ENCODE measurements at places on chromosomes 1 and 21. TPM values are rescaled to one million over a fixed set of nuclear protein-coding genes. Genes with fewer than 3 reads are reported as not detected.

- DNase-seq: peak; percentile 64
These were observed 11.2 kb downstream of the SFT2D2 start for GRCh38 chr1:168236836-168237611.

DNA sequence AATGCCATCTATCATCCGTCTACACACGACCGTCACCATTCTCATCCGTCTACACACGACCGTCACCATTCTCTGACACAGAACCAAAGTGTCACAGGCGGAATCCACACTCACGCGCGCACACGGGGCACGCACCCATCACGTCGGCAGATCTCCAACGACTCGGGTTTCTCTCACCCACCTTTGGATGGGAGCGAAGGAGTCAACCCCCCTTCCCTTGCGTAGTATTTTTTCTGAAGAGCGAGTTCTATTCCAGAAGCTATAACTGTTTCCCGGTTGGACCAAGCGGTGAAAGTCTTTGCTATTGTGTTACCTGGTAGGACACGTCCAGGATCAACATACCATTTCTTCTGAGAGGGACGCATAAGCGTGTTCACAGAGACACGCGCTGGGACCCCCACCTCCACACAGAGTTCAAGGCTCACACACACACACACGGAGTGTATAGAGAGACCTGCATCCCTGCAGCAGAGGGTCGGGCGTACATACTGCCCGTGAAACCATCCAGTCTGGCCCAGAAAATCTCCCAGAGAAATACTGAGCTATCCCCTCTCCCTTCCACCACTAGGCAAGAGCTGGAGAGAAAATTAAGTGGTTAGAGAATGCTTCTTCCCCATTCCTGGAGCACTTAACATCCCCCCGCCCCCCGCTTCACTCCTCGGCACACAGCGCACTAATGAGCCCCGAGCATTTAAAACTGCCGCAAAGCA lies 741 bp downstream of the DUSP10 start:
- peak; percentile 64 for DNase-seq

BPNT1 gene
- total RNA-seq: 26.9 TPM

DNA sequence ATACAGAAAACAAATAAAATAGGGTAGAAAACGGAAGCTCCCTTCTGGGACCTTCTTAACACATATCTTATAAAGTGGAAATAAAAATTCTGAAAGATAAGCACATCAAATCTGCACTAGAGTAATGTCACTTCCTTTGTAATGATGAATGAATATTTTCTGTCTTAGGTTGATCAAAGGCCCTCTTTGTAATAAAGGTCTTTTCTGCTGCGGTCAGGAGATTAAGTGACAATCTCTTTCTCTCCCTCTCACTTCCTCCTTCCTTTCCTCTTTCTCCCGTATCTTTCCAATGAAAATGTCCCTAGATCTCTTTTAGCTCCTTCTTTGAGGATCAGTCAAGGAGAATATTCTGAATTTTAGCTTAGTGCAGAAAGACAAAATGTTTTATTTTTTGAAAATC lies 33.8 kb downstream of the TMCO1 start:
- DNase-seq: no peak

- no peak for DNase-seq
These were observed 174.4 kb downstream of the CENPF start for GRCh38 chr1:214777364-214777763.

DNA sequence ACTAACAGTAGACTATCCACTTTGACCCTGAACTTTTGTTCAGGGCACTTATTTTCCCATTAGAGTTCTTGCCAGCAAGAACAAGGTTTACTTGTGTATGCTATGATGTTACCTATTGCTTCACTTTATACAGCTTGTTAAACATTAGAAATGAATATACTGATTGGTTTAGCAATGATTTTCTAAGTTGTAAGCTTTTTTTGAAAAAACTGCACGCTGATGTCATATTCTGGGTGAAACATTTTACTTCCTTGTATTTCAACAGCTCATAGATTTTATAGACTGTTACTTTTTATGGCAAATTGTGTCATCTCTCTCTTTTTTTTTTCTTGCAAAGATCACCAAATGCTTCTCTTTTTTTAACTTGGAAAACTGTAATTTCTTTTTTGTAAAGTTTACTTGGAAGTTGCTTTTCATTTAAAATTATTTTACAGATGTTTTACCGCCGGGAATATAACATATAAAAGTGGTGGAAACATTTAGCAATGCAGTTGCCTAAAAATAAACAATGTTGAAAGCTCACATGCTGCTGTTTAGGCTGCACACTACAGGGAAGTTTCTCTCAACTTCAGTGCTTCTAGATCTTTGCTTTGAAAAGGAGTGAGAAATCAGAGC lies 215.3 kb upstream of the NFIA start:
- no peak for DNase-seq

ALX3 gene
- total RNA-seq: not detected

NUDT4B gene
- total RNA-seq: 0.46 TPM

CD84 gene
- 17.8 TPM for total RNA-seq

DNA sequence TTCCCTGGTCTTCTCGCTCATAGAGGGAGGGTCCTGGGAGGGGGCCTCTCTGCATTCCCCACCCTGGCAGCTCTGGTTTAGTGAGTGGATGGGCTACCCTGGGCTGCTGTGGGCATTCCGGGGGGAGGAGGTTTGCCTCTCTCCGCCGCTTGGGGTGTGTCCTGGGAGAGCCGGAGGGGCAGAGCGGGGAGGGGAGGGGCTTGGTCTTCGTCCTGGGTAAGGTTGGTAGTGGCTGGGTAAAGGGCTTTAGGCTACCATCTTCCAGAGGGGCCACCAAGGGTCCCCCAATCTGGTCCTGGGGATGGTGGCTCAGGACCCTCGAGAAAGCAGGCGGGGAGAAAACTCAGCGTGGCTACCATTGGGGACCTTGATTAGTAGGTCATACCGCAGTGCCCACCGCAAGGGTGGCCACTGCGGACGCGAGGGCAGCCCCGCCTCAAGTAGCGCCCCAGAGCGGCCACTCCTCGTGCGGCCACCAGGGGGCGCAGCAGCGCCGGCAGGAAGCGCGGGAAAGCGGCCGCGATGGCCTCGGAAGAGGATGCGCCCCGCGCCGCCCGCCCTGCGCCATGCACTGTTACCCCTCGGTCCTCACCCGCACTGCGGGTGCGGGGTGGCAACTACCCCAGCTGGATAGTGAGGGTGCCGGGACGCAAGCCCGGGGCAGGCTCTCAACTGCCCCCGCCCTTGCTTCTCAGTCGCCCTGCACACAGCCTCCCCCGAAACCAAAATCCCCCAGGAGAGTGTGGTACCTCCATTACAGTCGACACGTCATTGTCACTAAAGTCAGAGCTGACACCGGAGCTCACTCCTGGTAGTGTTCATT lies 44.1 kb upstream of the SLC25A33 start:
- DNase-seq: peak; percentile 84

NCAM2 gene
- not detected for total RNA-seq

- DNase-seq: no peak
These were observed 48.2 kb downstream of the NEK2 start for GRCh38 chr1:211627259-211627658.

- no peak for DNase-seq
These were observed 93.4 kb downstream of the PCBP3 start for GRCh38 chr21:45736690-45737484.

OR2W3 gene
- not detected for total RNA-seq

NOL9 gene
- 44.7 TPM for total RNA-seq

GRCh38 chr1:38997901-38998190 lies 6.8 kb downstream of the AKIRIN1 start:
- no peak for DNase-seq

GRCh38 chr1:218556016-218556415 lies 210.9 kb downstream of the TGFB2 start:
- no peak for DNase-seq

- no peak for DNase-seq
These were observed 7.6 kb downstream of the NHLH1 start for GRCh38 chr1:160374306-160375110.

DNA sequence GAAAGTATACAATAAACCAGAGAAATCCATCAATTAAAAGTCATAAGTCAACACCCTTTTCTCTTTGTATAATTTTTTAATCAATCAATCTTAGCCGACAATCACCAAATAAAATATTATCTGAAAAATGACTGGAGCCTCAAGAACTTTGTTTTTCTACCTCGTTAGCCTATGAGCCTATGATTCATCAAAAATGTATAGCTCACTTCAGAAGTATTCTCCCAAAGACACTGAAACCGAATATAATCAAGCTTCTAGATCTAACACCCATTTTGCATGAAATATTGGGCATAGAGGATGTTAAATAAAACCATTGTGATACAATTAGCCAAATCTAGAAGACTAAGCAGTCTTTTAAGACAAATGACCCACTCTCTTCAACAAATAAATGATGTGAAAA lies 17.8 kb upstream of the RSBN1 start:
- DNase-seq: no peak

PROK1 gene
- total RNA-seq: not detected

LRRC7 gene
- total RNA-seq: not detected
